A549 treated with GW870086 at 1 μM for 4 hours (cell line): ENCODE measurements at places on chromosomes 7 and 10. TPM values are rescaled to one million over a fixed set of nuclear protein-coding genes. Genes with fewer than 3 reads are reported as not detected.

The CRYGN gene
- not detected in 5 replicates for total RNA-seq

The VWA2 gene
- total RNA-seq = 0.05 TPM in 1 of 5 replicates, not detected in the others

The LOXL4 gene
- 1.1 to 1.6 TPM (median 1.5 TPM) in 5 replicates for total RNA-seq

The MET gene
- total RNA-seq = 61.4 to 87.3 TPM (median 81.1 TPM) in 5 replicates

The ELFN1 gene
- 0.22 to 0.38 TPM (median 0.38 TPM) in 5 replicates for total RNA-seq

The SUGCT gene
- total RNA-seq = 0.77 to 2.4 TPM (median 1.0 TPM) in 5 replicates

The ACSL5 gene
- 0.10 to 0.39 TPM (median 0.26 TPM) in 5 replicates for total RNA-seq

The AOC1 gene
- total RNA-seq = not detected in 5 replicates

The ASB10 gene
- total RNA-seq = not detected in 5 replicates

The IFT22 gene
- total RNA-seq = 49.9 to 56.8 TPM (median 53.6 TPM) in 5 replicates

The FXYD4 gene
- not detected in 5 replicates for total RNA-seq

The CFAP46 gene
- total RNA-seq = 1.4 to 1.8 TPM (median 1.5 TPM) in 5 replicates

The VWC2 gene
- total RNA-seq = not detected in 5 replicates

The ALOX5 gene
- total RNA-seq = 0.17 to 0.56 TPM (median 0.31 TPM) in 5 replicates

The GALNT17 gene
- not detected in 5 replicates for total RNA-seq

The TLX1 gene
- total RNA-seq = not detected in 5 replicates

The UROS gene
- 56.2 to 60.2 TPM (median 59.3 TPM) in 5 replicates for total RNA-seq

The SORBS1 gene
- total RNA-seq = 0.42 to 0.93 TPM (median 0.50 TPM) in 5 replicates

The DHTKD1 gene
- total RNA-seq = 7.5 to 9.6 TPM (median 9.0 TPM) in 5 replicates

The PRSS1 gene
- total RNA-seq = not detected in 5 replicates

The NAT16 gene
- 0.06 to 0.25 TPM (median 0.11 TPM) in 5 replicates for total RNA-seq

The TIMM23 gene
- 153 to 158 TPM (median 156 TPM) in 5 replicates for total RNA-seq

The PPP1R9A gene
- 2.1 to 4.0 TPM (median 3.8 TPM) in 5 replicates for total RNA-seq

The SPDYE2 gene
- total RNA-seq = not detected in 5 replicates

The GPAM gene
- total RNA-seq = 5.4 to 7.4 TPM (median 6.4 TPM) in 5 replicates

The CDK14 gene
- total RNA-seq = 0.09 to 0.23 TPM (median 0.19 TPM) in 5 replicates

The GNAT3 gene
- total RNA-seq = not detected in 5 replicates

The ANXA8L1 gene
- 91.6 to 129 TPM (median 112 TPM) in 5 replicates for total RNA-seq

The ADCK2 gene
- 15.3 to 19.9 TPM (median 19.8 TPM) in 5 replicates for total RNA-seq

The ANKRD22 gene
- 0.41 to 0.87 TPM (median 0.58 TPM) in 5 replicates for total RNA-seq

The ZNF487 gene
- 5.5 to 8.4 TPM (median 6.5 TPM) in 5 replicates for total RNA-seq

The CDHR3 gene
- total RNA-seq = 4.0 to 6.3 TPM (median 4.9 TPM) in 5 replicates
